ENCODE measurements at places on chromosomes 3 and 15.

DNA sequence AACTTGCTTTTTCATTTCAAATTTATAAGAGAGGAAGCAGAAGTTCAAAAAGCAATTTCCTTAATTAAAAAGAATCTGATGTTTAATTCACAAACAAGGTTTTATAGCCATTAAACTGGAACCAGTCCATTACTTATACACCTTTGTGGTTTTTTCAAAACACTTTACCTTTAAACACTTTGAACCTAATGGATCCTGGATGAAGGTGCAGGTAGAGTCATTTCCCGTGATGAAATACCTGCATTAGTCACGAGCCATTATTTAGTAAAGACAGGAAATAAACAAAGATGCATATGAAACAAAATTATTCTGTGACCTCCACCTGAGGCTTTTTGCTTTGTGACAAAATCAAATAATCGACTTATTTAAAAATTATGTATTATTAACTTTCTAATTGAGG, 341.7 kb upstream of the UBE2E2 start:
- DNase-seq, result no peak

DNA sequence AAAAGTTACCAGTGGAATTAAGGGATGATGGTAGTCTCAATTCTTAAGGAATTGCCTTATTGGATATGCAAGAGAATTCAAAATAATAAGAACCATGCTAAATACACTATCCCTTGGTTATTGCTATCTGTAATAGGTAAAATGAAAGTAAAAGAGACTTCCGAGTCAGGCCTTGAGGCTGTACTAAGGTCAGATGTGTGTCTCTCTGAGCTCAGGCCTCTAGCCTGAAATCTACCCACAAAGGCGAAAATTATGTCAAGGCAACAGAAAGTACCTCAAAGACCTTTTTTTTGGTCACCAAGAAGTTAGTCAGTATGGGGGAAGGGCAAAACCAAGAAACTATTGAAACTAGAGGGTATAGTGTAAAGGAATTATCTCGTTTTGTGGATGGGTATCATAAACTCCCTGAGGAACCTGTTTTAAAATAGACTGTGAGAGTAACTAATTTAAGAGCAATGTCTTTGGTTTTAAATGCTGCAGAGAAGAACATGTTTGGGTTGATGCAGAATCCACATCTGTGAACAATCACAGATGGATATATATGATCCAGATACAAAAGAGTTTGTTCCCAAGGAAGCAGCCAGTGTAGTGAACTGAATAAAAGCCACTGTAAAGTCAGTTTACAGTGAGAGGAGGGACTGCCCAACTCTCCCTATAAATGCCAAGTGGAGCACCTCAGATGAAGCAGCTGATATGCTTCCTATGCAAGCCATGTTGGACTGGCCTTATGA, 382.3 kb upstream of the SEMA6D start:
- no peak for DNase-seq

DNA sequence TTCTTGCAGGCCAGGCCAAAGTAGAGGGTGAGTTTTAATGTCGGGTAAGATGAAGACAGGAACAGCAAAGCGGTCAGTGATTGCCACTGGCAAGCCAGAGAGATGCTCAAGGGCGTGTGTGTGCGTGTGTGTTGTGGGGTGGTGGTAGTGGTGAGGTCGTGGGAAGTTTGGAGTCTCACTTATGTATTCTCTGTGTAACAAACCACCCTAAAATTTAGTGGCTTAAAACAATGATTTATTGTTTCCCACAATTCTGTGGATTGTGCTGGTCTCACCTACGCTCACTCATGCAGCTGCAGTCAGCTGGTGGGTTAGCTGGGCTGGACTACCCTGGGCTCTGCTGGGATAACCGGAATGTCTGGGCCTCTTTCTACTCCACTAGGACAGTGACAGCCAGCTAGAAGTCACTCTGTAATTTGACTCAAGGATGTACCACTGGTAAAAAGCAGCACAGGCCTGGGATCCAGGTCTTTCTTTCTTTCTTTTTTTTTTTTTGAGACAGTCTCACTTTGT, 50.9 kb upstream of the BHLHE40 start:
- no peak for DNase-seq

DNA sequence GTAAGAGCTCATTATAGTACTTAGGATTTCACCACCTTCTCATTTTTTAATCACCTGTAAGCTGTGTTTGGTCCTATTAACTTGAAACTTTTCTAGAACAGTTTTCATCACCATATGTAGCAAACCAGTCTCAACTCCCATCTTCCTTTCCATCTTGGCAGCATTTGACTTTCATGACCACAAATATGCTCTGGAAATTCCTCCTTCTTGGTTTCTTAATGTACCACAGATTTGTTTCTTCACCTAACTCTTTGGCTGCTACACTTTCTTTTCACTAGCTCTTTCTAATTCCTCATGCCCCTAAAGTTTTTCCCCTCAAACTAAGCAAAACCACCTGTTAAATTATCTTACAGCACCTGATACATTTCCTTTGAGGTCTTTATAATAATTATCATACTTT, 13.2 kb upstream of the NMB start:
- no peak for DNase-seq

- DNase-seq, result no peak
These were observed 14.4 kb upstream of the MUC4 start for GRCh38 chr3:195825857-195826804.

DNA sequence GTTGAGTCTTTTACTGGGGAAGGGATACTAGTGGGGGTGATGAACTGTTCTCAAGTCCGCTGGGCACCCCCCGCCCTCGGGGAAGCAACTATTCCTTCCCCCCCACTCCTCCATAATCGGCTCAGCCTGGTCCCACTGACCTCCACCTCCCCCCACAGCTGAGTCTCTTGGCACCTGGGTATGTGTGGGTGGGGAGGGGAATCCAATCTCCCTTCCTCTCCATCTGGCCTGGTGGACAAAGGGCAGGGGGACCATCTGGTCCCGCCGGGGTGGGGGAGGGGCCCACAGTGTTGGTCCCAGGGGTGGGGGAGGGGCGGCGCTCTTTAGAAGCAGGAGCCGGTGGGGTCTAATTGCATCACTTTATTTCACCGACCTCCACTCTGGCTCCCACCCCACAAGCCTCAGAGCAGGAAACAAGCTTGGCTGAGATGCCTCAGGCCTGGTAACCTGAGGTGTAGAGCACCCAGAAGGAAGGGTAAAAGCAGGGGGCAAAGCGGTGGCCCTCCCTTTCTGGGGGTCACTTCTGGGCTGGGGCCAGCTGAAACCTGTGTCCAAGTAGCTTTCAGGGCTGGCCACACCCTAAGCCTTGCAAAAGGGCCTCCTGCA, 1.0 kb upstream of the PCBP4 start:
- peak; percentile 93 for DNase-seq

DNA sequence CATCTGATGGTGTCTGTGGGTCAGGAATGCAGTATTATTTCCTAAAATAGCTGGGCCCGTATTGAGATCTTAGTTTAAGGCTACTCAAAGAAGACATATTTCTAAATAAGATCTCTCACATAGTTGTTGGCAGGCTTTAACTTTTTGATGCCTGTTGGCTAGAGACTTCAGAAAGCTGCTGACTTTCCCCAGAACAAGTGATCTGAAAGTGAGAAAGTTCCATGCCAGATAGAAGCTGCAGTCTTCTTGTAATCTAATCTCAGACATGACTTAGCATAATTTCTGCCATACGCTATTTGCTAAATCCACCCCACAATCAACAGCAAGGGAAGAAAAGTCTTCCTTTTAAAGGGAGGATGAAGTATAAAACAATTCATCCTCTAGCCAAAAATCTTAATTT, 867.1 kb downstream of the IGSF11 start:
- no peak for DNase-seq

- DNase-seq, result no peak
These were observed 74.9 kb downstream of the PIK3R4 start for GRCh38 chr3:130671545-130672312.

DNA sequence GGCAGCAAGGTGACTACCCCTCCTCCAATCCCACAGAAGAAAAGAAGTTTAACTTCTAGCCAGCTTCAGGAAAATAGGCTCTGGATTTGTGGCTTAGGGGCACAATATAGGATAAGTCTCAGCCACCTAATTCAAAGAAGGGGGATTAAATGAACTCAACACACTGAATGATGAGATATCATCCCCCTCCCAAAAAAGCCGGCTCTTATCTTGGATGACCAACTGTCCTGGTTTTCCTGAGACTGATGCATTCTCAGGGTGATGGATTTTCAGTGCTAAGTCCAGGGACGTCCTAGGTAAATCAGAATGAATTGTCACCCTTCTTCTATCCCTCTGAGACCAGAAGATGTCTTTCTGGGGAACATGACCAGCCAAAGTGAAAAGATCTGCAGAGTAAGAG, 487.0 kb upstream of the PROK2 start:
- DNase-seq, result no peak

GRCh38 chr3:52054661-52055511, 1.5 kb downstream of the DUSP7 start:
- DNase-seq, result peak; percentile 69

DNA sequence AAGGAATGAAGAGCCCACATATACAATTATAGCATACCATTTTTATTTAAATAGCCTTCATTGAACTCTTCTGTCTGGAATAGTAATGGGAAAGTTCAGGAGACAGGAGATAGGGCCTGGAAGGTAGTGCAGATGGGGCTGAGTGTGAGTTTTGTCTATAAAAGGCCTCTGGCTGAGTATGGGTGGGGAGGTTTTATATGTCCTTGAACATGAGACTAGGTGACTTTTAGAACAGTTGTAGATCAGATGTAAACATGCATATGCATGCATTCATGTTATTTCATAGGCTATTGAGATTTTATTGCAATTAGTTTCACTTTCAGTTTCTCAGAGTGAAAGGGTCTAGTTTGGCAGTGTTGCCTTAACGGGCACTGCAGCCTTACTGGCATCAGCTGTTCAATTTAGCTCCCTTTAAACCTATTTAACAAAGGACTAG, 27.1 kb downstream of the CGGBP1 start:
- DNase-seq, result no peak

GRCh38 chr3:101509811-101510210, 3.2 kb downstream of the SENP7 start:
- no peak for DNase-seq

All from neural progenitor cell (in vitro differentiated cells).